ENCODE measurements at places on chromosomes 5 and 9. TPM values are rescaled to one million over a fixed set of nuclear protein-coding genes. Genes with fewer than 3 reads are reported as not detected.

DNA sequence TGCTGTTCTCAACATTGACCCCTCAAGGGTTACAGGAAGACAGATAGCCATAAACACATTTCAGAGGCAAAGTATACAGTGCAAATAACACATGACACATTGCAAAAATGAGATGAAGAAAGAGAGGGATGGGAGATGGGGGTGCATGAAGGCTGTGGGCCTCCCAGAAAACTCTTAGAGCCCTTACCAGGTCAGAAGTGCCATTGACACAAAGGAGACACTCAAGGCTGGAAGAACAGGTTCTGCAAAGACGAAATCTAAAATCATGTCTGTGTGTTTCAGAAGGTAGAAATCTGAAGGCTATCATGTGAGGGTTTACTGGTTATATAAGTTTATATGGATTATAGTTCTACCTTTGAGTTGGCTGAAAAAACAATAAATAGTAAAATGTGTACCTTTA is 318.8 kb downstream of the BNC2 start:
- H3K4me3 ChIP-seq: no peak overlapping the region
- DNase-seq: no peak
- H3K4me1 ChIP-seq: no peaks in the 10 kb centered on the region
- no peak overlapping the region for H3K27ac ChIP-seq
- H3K36me3 ChIP-seq: peaks cover 11% of the 10 kb centered on the region

Gene NTRK2
- total RNA-seq: 35.6 TPM

GRCh38 chr9:133845440-133845839 is 107.3 kb upstream of the SARDH start:
- H3K4me3 ChIP-seq: no peak overlapping the region
- no peaks in the 10 kb centered on the region for H3K27me3 ChIP-seq
- H3K4me1 ChIP-seq: peaks cover 60% of the 10 kb centered on the region
- peak; percentile 84 for DNase-seq
- H3K36me3 ChIP-seq: no peaks in the 10 kb centered on the region
- H3K27ac ChIP-seq: peak overlapping the region; percentile 55

GRCh38 chr5:164627021-164627420 is 1121.6 kb downstream of the MAT2B start:
- no peaks in the 10 kb centered on the region for H3K27me3 ChIP-seq
- H3K4me3 ChIP-seq: no peak overlapping the region
- DNase-seq: no peak
- H3K4me1 ChIP-seq: no peaks in the 10 kb centered on the region
- H3K27ac ChIP-seq: no peak overlapping the region
- H3K36me3 ChIP-seq: no peaks in the 10 kb centered on the region

DNA sequence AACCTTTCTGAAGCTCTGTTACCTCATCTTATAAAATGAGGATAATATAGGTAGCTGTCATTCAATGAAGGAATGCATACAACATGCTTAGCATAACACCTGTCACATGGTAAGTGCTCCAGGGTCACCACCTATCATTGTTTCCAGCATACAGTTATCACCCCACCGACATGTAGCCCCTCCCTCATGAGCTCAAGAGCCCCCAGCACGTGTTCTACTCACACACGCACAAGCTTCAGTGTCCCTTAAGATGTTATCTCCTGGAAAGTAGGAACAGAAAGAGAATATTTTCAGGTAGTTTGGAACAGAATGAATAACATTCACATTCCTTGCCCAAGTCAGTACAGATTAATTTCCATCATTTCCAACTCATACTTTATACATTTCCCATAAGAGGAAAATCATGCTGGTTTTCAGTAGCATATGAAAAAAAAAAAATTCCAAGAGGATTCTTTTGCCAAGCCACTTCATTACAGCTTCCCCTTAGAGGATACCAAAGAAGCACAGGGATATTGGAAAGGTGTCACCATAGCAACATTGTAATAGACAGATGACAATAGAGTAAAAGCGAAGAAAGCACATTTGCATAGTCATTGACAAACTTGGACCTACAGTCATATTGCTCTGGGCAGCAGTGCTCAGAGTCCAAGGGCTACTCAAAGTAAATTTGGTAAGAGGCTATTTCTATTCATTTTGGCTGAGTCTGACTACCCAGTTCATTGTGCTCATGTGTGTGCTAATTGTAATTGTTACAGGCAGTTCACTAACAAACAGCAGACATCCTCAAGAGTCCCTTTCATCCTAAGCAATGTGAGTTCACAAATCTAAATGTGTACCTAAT is 1.5 kb upstream of the MOB3B start:
- H3K36me3 ChIP-seq: peaks cover 4% of the 10 kb centered on the region
- peaks cover 5% of the 10 kb centered on the region for H3K27me3 ChIP-seq
- H3K4me3 ChIP-seq: no peak overlapping the region
- peak; percentile 38 for DNase-seq
- peaks cover 17% of the 10 kb centered on the region for H3K4me1 ChIP-seq
- no peak overlapping the region for H3K27ac ChIP-seq

DNA sequence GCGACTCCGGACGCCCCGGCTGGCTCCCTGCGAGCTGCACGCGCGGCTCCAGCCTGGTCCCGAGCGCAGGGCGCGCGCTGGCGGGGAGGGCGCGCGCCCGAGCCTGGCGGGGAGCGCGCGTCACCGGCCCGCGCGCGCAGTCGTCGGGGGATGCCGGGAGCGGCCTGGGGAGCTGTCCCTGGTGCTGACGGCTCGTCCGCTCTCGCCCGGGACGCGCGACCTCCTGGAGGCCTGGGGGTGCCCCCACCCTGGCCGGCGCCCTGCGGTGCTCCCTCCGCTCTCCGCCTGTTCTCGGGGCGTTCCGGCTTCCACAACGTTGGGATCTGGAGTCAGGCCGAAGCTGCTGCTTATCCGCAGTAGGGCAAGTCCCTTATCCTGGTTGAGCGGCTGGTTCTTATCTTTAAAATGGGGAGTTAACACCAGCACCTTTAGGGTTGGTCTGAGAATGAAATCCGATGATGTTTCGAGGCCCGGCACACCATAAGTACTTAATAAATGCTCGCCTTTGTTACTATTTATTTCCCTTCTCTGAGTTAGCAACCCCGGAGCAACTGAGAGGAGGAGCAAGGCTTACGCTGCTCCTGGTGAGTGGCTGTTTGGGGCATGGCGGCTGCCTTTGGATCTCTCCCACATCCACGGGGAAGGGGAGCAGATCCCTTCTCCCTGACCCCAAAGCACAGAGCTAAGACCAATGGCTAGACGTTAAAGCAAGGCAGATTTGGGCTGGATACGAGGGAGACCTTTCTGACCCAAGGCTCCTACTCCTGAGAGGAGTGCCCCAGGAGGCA is at the start of gene FAM163B:
TSS of gene FAM163B (minus strand) at position 79 of the 788 bp plus-strand sequence. CDS start 29,166 bp downstream, outside the sequence.
- no peaks in the 10 kb centered on the region for H3K36me3 ChIP-seq
- H3K27me3 ChIP-seq: peaks cover 79% of the 10 kb centered on the region
- DNase-seq: peak; percentile 81
- H3K4me1 ChIP-seq: peaks cover 14% of the 10 kb centered on the region

DNA sequence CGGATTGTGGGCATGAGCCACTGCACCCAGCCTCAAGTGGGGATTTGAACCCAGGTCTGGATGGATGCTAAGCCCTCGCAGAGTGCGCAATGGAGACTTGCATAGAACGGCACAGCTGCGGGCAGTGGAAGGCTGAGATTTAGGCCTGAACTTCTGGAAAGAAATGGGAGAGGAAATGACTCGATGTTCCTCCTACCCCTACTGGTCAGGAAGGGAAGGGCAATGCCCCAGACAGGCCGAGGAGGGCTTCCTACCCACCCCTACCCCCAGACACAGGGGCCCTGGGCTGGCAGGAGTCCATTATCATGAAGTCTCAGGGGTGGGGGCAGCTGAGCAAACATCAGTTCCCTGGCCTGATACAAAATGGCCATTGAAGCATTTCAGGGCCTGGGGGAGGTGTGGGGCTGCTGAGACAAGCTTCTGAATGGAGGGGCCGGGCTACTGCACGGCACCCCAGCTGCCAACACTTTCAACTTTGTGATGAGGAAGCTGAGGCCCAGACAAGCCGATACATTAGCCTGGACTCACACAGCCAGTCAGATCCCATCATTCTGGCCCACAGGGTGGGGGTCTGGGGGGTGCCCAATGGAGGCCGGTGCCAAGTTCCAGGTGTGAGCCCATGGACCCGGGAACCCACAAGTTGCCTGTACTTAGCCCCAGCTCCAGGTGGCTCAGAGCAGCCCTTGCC is 13.5 kb upstream of the WDR38 start:
- no peak overlapping the region for H3K4me3 ChIP-seq
- H3K27me3 ChIP-seq: no peaks in the 10 kb centered on the region
- peak; percentile 72 for DNase-seq
- peak overlapping the region; percentile 96 for H3K27ac ChIP-seq

DNA sequence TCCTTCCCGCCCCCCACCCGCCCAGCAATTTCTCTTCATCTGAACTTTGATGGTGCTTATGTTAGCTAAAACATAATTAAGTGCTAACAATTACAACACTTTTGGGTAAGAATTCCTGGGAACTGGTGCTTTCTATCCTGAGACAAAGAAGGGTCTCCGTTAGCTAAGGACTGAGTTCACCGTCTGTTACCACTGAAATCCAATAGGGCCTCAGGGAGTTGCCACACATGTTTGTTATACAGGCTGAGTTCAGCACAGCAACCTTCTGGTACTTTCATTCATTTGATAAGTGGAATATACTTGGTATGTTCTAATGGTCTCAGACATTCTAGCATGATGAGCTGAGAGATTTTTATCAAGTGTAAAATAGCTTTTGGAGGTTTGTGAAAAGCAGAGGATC is 437.9 kb downstream of the EFNA5 start:
- no peak for DNase-seq
- no peak overlapping the region for H3K4me3 ChIP-seq
- no peaks in the 10 kb centered on the region for H3K36me3 ChIP-seq
- H3K27ac ChIP-seq: no peak overlapping the region

GRCh38 chr5:120400356-120400755 is 63.7 kb upstream of the PRR16 start:
- H3K4me1 ChIP-seq: no peaks in the 10 kb centered on the region
- no peak overlapping the region for H3K4me3 ChIP-seq
- H3K27me3 ChIP-seq: no peaks in the 10 kb centered on the region
- no peak for DNase-seq
- no peak overlapping the region for H3K27ac ChIP-seq
- H3K36me3 ChIP-seq: no peaks in the 10 kb centered on the region

- no peak for DNase-seq
- H3K4me1 ChIP-seq: no peaks in the 10 kb centered on the region
- H3K36me3 ChIP-seq: no peaks in the 10 kb centered on the region
- no peak overlapping the region for H3K27ac ChIP-seq
- no peaks in the 10 kb centered on the region for H3K27me3 ChIP-seq
These were observed 19.1 kb downstream of the CREBRF start for GRCh38 chr5:173075137-173075843.

DNA sequence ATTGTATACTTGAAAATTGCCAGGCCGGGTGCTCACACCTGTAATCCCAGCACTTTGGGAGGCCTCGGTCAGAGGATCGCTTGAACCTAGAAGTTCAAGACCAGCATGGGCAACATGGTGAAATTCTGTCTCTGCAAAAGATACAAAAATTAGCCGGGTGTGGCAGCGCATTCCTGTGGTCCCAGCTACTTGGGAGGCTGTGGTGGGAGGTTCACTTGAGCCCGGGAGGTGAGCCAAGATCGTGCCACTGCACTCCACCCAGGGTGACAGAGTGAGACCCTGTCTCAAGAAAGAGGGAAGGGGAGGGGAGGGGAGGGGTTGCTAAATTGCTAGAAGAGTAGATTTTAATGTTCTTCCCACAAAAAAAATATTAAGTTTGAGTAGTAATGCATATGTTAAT is 53.2 kb downstream of the FNBP1 start:
- DNase-seq: no peak
- no peak overlapping the region for H3K27ac ChIP-seq

- no peaks in the 10 kb centered on the region for H3K27me3 ChIP-seq
- H3K4me1 ChIP-seq: no peaks in the 10 kb centered on the region
- H3K27ac ChIP-seq: no peak overlapping the region
- no peak for DNase-seq
These were observed 41.2 kb upstream of the RIOK2 start for GRCh38 chr5:97224112-97224750.

DNA sequence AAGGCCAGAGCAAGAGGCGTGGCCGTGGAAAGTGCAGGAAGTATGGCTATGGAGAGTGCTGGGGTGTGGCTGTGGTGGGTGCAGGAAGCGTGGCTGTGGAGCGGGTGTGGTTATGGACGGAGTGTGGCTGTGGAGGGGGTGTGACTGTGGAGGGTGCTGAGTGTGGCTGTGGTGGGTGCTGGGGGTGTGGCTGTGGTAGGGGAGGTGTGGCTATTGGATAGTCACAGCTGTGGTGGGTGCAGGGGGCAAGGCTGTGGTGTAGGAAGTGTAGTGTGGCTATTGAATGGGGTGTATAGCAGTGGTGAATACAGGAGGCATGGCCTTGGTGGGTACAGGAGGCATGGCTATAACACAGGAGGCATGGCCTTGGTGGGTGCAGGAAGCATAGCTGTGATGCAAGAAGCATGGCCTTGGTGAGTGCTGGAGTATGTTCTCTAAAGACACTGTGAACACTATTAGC is 40.8 kb upstream of the SPATA31C2 start:
- peaks cover 7% of the 10 kb centered on the region for H3K4me1 ChIP-seq
- no peaks in the 10 kb centered on the region for H3K36me3 ChIP-seq
- no peak overlapping the region for H3K27ac ChIP-seq
- DNase-seq: no peak

DNA sequence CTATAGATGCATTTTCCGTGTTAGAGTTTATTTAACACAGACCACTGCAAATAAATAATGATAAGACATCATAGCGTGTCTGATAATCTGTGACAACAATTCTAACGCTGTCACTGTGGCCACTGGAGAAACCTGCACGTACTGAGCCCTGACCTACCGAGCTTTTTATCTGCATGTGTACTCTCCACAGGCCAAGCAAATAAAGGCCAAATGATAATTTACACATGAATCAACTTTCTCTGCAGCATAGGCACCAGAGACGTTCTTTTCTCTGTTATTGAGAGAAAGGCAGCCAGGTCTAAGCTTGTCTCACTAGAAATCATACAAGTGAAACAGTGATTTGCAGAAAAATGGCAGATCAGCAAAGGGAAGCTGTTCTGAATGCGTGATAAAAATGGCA is 75.8 kb downstream of the POU5F2 start:
- no peaks in the 10 kb centered on the region for H3K4me1 ChIP-seq
- H3K4me3 ChIP-seq: no peak overlapping the region
- DNase-seq: no peak
- no peak overlapping the region for H3K27ac ChIP-seq

DNA sequence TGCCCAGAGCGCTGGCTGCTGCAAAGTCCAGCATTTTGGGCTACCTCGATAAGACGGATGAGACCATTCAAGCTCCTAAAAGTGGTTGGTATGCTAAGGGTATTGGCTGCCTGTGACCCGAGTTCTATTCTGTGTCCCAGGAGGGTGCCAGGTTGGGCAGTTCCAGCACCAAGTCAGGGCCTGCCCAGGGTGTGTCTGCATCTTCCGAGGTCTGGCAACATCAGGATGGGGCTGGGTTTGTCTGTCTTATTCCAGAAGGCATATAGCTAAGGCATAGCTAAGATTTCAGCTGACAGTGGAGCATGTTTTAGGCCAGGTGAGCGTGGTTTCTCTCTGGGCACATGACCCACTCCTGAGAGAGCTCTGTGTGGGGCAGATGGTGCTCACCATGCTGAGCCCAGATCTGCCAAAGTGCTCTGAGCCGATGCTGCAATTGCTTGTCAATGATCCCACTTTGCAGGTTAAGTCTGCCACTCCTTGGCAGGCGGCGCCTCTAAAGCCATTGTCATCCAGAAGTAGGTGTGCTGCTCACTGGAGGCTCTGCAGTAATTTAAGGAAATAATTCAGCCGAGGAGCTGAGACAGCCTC is 7.8 kb downstream of the SLC9A3 start:
- DNase-seq: no peak
- H3K27me3 ChIP-seq: peaks cover 62% of the 10 kb centered on the region
- no peak overlapping the region for H3K4me3 ChIP-seq
- H3K4me1 ChIP-seq: no peaks in the 10 kb centered on the region
- H3K27ac ChIP-seq: no peak overlapping the region
